Activated naive CD8-positive, alpha-beta T cell treated with anti-CD3 and anti-CD28 coated beads for 36 hours (primary cell): ENCODE measurements at places on chromosomes 6 and 20.

GRCh38 chr6:13863699-13864155, 49.4 kb upstream of the MCUR1 start:
- DNase-seq: no peak
- H3K36me3 ChIP-seq: no peaks in the 10 kb centered on the region
- H3K4me1 ChIP-seq: no peaks in the 10 kb centered on the region
- no peak overlapping the region for H3K27ac ChIP-seq
- peaks cover 65% of the 10 kb centered on the region for H3K27me3 ChIP-seq

- H3K4me3 ChIP-seq: no peak overlapping the region
- peaks cover 57% of the 10 kb centered on the region for H3K4me1 ChIP-seq
- DNase-seq: no peak
- H3K27me3 ChIP-seq: no peaks in the 10 kb centered on the region
- peaks cover 19% of the 10 kb centered on the region for H3K36me3 ChIP-seq
These were observed 82.5 kb downstream of the ARID1B start for GRCh38 chr6:156859686-156860085.

DNA sequence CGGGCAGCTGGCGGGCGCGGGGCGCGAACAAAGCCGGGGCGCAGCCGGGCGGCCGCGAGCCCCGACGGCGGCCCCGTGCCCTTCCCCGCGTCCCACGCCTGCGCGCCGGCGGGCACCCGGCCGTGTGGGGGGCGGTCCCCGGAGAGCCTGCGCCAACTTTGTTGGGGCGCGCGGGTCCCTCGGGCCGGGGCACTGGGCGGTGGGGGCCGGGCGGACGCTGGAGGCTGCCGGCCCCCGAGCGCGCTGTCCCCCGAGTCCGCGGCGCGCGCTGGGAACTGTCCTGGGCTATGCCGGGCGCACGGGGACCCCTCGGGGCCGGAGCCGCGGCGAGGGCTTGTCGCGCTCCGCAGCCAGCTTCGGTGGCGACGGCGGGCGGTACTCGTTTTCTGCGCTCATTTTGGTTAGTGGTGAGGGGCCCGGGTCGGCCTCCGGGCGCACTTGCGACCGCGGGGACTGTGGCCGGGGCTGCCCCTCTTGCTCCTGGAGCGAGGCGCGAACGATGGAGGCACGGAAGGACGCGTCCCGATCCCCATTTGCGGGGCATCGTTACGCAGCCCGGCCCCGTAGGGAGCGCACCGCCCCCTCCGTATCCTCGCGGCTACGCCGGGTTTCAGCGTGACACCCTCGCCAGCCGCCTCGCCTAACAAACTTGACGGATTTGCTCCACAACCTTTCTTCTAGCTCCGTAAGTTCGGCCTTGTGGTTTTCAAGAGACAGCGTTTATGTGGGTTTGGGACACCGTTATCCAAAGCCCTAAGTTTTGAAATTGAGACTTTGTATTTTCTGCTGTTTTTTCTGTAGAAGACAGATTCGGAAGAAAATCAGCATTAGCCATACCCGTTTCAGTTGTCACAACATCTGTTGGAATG, 622 bp downstream of the SS18L1 start:
- peak; percentile 70 for DNase-seq
- H3K4me3 ChIP-seq: peak overlapping the region; percentile 81
- no peaks in the 10 kb centered on the region for H3K27me3 ChIP-seq
- peak overlapping the region; percentile 73 for H3K27ac ChIP-seq
- peaks cover 28% of the 10 kb centered on the region for H3K36me3 ChIP-seq
- peaks cover 49% of the 10 kb centered on the region for H3K4me1 ChIP-seq

- H3K27ac ChIP-seq: no peak overlapping the region
- H3K4me3 ChIP-seq: no peak overlapping the region
- H3K36me3 ChIP-seq: no peaks in the 10 kb centered on the region
- H3K27me3 ChIP-seq: peaks cover 54% of the 10 kb centered on the region
These were observed 94.4 kb upstream of the SIRPA start for GRCh38 chr20:1800777-1801176.

GRCh38 chr20:16596991-16597390, 23.7 kb upstream of the KIF16B start:
- H3K27ac ChIP-seq: no peak overlapping the region
- DNase-seq: no peak
- H3K4me3 ChIP-seq: no peak overlapping the region
- H3K36me3 ChIP-seq: no peaks in the 10 kb centered on the region
- peaks cover 4% of the 10 kb centered on the region for H3K4me1 ChIP-seq

DNA sequence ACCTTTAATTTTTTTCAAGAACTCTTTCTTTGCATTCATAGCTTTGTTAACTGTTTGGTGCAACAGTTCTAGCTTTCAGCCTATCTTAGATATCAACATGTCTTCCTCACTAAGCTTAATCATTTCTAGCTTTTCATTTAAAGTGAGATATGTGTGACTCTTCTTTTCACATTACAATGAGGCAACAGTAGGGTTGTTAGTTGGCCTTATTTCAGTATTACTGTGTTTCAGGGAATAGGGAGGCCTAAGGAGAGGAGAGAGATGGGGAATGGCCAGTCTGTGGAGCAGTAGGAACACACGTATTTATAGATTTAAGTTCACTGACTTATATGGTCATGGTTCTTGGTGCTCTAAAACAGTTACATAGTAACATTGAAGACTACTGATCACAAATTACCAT, 35.8 kb downstream of the CST9L start:
- no peaks in the 10 kb centered on the region for H3K4me1 ChIP-seq
- H3K36me3 ChIP-seq: no peaks in the 10 kb centered on the region
- no peak for DNase-seq
- no peak overlapping the region for H3K27ac ChIP-seq
- no peaks in the 10 kb centered on the region for H3K27me3 ChIP-seq

DNA sequence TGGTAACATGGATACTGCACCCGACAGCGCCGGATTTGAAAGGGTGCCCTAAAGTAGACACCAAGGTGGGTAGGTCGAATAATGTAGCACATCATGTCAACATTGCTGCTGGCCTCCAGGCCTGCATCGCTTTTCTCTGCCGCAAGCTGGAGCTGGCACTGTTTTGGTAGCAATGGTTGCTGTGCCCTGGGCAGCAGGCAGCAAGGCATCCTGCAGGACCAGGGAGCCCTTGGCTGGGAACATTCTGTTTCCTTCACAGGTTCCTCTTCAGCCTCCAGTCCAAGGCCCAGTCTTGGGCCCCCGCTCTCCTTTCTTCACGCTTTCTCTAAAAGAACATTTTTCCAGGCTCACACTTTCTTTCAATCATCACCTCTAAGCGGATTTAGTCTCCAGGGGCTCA, 365.8 kb upstream of the JARID2 start:
- no peaks in the 10 kb centered on the region for H3K27me3 ChIP-seq
- no peak for DNase-seq
- peaks cover 43% of the 10 kb centered on the region for H3K4me1 ChIP-seq
- H3K4me3 ChIP-seq: no peak overlapping the region
- no peak overlapping the region for H3K27ac ChIP-seq

DNA sequence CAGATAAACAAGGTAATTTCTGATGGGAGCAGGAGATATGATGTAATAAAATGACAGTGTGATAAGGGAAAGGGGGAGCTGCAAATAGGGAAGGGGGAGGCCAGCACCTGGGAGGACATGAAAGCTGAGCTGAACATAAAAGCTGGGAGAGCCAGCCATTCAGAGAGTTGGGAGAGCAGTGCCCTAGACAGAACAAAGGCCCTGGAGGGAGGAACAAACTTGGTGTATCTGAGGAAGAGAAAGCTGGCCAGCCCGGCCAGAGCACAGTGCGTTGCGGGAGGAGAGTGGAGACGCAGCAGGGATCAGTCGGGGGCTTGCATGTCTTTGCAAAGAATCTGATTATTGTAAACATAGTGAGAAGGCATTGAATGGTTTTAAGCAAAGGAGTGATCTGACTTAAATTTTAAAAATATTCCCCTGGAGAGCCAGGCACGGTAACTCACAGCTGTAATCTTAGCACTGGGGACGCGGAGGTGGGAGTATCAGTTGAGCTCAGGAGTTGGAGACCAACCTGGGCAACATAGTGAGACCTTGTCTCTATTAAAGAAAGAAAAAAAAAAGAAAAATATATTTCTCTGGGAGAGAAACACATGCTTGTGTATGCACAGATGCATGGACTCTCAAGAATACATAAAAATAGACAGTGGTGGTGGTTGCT, 318.2 kb downstream of the ZFAND3 start:
- H3K4me1 ChIP-seq: peaks cover 13% of the 10 kb centered on the region
- no peak overlapping the region for H3K27ac ChIP-seq
- no peak for DNase-seq
- H3K4me3 ChIP-seq: no peak overlapping the region
- H3K27me3 ChIP-seq: no peaks in the 10 kb centered on the region

- no peaks in the 10 kb centered on the region for H3K4me1 ChIP-seq
- no peak overlapping the region for H3K27ac ChIP-seq
- no peak overlapping the region for H3K4me3 ChIP-seq
- H3K27me3 ChIP-seq: peaks cover 15% of the 10 kb centered on the region
- H3K36me3 ChIP-seq: no peaks in the 10 kb centered on the region
- DNase-seq: no peak
These were observed 100.4 kb downstream of the OGFRL1 start for GRCh38 chr6:71388856-71389527.

DNA sequence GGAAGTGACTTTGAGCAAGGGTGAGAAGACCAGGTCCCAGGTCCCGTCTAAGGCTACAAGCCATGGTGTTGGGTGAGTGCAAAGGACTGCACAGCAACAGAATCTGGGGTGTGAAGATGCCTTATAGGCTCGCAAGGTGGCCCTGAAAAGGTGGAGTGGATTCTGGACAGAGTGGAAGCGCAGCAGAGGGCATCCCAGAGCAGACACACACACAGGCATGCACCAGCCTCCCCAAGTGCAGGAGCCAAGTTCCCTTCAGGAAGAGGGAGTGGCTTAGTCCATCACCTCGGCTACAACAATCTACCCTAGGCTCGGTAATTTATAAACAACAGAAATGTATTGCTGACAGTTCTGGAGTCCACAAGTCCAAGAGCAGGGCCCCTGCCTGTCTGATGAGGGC, 180.1 kb upstream of the PDE10A start:
- H3K36me3 ChIP-seq: no peaks in the 10 kb centered on the region
- no peak overlapping the region for H3K27ac ChIP-seq
- peaks cover 58% of the 10 kb centered on the region for H3K27me3 ChIP-seq

- H3K27me3 ChIP-seq: no peaks in the 10 kb centered on the region
- no peaks in the 10 kb centered on the region for H3K4me1 ChIP-seq
These were observed 373.0 kb downstream of the ZFAND3 start for GRCh38 chr6:38192487-38192886.

DNA sequence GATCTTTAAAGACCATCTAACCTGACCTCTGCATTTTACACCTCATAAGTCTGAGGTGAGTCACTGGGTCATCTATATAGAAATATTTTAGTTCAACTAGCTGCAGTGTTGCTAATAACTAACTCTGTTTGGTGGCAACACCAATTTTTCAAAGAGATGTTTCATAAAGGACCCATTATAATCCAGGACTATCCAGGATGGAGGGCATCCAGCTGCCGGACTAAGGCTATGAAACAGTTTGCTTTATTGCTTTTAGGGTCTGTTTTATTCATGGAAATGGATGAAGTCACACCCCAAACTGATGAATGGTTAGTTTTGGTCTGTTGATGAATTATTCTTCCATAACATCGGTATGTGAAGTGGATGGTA, 204.2 kb upstream of the GMDS start:
- peaks cover 1% of the 10 kb centered on the region for H3K4me1 ChIP-seq
- H3K27ac ChIP-seq: no peak overlapping the region
- H3K27me3 ChIP-seq: no peaks in the 10 kb centered on the region
- DNase-seq: no peak

DNA sequence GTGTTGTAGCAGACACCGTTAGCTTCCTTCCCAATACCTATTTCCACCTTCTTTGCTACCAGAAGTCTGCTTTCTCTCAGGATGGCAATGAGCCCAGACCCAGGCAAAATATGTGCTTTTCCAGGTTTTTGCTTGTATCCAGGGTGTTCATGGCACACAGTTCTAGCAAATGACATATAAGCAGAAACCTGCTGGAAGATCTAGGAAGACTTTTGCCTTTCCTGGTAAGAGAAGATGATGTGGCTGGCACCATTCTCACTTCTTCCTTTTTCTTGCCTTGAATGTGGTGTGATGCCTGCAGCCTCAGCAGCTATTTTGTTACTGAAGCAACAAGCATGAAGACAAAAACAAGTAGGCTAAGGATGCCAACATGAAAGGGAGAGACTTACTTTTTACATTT, 19.2 kb upstream of the TBC1D22B start:
- no peaks in the 10 kb centered on the region for H3K27me3 ChIP-seq
- no peak overlapping the region for H3K4me3 ChIP-seq
- H3K36me3 ChIP-seq: peaks cover 7% of the 10 kb centered on the region
- H3K4me1 ChIP-seq: peaks cover 39% of the 10 kb centered on the region

DNA sequence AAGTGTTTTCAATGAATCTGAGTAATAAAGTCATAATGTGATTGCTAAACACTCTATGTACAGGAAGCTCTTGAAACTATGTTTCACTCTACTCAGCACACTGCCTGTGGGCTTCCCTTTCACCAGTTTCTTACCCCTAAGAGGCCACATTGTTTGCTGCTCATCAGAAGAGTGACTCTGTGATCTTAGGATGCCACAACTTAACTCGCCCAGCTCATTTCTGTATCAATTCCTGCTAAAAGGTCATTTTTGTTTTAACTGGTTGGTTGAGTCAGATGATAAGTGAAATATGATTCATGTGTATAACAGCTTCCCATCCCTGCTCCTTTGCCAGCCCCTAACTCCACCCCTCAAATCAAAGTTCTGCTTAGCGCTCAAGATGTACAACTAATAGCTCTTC, 9.8 kb upstream of the NDUFAF4 start:
- peak; percentile 51 for DNase-seq
- no peak overlapping the region for H3K4me3 ChIP-seq
- H3K36me3 ChIP-seq: no peaks in the 10 kb centered on the region
- peaks cover 20% of the 10 kb centered on the region for H3K27me3 ChIP-seq
- peaks cover 17% of the 10 kb centered on the region for H3K4me1 ChIP-seq
- no peak overlapping the region for H3K27ac ChIP-seq

GRCh38 chr6:727856-728255, 34.9 kb upstream of the EXOC2 start:
- no peak for DNase-seq
- H3K4me1 ChIP-seq: no peaks in the 10 kb centered on the region
- H3K4me3 ChIP-seq: no peak overlapping the region
- no peaks in the 10 kb centered on the region for H3K36me3 ChIP-seq

DNA sequence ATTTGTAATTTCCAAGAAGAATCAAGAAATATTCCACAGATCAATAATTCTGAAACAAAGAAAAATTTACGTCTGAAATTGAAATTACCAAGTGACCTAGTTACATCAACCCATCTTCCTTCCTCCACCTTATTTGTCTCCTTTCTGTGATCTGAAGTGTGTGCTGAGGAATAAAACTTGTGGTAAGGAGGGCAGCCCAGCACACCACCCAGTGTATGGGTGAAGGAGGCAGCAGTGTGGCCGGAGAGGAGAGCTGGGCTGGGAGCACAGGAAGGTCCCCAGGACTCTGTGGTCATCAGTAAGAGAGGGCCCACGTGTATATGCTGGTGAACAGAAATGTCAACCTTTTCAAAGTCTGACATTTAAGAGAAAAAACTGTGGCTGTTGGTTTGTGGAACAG, 11.3 kb upstream of the CCR6 start:
- peaks cover 16% of the 10 kb centered on the region for H3K4me1 ChIP-seq
- no peak for DNase-seq
- peak overlapping the region; percentile 81 for H3K27ac ChIP-seq
- H3K27me3 ChIP-seq: no peaks in the 10 kb centered on the region
- no peaks in the 10 kb centered on the region for H3K36me3 ChIP-seq
- no peak overlapping the region for H3K4me3 ChIP-seq
